Fibroblast of skin of back (primary cell): ENCODE measurements at places on chromosomes 6 and 20.

DNA sequence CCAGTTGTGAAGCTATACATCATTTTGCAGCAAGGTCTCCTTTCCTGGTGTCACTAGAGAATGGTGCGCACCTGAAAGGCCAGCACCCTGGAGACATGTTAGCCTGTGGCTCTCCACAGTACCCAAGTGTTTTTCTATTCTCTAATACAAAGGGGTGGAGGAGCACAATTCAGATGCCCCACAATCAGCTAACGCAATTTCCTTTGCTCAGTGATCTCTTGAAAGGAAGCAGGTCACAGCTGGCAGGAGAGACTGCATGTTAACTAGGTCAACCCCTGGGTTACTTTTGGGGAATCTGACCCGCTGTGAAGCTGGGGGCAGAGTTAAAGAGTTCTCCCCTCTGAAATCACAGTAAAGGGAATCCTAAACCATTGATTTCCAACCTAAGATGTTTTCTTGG is 92.5 kb downstream of the B3GAT2 start:
- no peak for DNase-seq

GRCh38 chr6:167401525-167402194 is 76.8 kb downstream of the TTLL2 start:
- DNase-seq: no peak

DNA sequence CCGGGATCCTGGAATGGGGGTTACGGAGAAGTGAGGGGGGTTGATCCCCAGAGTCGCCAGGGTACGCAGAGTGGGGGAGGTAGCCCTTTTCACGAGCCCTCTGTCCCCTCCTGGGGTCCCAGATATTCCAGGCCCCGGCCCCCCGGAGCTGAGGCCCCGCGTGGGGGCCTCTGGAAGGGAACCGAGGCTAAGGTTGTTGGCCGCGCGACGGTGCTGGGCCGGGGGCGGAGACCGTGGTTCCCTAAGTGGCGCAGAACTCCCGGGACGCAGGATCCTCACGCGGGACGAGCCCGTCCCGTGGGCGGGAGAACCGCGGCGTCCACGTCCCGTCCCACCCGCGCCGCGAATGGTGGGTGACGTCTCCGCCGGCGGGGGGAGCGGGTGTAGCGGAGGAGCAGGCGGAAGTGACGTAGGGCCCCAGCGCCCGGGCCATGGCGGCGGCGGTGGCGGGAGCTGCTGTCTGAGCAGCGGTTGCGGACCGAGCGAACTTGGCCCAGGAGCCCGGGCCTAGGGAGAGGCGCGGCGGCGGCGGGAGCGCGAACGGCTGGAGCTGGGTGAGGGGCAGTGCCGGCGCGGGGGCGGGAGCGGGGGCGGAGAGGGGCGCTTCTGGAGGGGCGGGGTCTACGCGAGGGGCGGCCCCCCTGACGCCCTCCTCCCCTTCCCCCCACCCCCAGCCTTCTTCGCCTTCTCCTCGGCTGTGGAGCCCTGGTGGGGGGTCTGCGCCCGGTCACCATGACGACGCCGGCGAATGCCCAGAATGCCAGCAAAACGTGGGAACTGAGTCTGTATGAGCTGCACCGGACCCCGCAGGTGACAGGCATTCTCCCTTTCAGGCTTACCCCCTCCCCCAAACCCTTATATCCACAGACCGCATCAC is at the start of gene RING1:
Gene RING1, plus strand, starts transcription at position 410 of the 877 bp plus-strand sequence. Its CDS starts 323 bp downstream, at position 733.
- DNase-seq: peak; percentile 74

- DNase-seq: no peak
These were observed 527 bp upstream of the DOK5 start for GRCh38 chr20:54474866-54475265.

- peak; percentile 14 for DNase-seq
These were observed 19.5 kb downstream of the KCNQ2 start for GRCh38 chr20:63452821-63453523.

GRCh38 chr6:5305968-5306626 is 44.8 kb downstream of the FARS2 start:
- peak; percentile 67 for DNase-seq

DNA sequence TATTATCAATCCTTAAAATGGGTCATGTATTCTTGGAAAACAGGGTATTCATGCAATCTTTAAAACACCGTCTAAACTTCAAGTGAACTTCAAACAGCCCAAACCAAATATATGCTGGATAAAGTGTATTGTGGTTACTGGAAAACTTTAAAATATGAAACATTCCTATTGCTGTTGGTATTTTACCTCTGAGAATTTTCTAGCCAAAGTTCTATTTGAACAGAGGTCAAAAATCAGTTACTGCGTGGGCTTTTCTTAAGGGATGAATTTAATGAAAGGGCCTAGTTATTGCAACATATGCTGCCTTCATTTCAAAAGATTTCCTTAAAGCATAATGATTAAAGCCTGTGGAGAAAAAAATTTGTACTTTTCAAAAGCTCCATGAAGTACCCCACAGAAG is 436.0 kb downstream of the PLCB1 start:
- DNase-seq: no peak

DNA sequence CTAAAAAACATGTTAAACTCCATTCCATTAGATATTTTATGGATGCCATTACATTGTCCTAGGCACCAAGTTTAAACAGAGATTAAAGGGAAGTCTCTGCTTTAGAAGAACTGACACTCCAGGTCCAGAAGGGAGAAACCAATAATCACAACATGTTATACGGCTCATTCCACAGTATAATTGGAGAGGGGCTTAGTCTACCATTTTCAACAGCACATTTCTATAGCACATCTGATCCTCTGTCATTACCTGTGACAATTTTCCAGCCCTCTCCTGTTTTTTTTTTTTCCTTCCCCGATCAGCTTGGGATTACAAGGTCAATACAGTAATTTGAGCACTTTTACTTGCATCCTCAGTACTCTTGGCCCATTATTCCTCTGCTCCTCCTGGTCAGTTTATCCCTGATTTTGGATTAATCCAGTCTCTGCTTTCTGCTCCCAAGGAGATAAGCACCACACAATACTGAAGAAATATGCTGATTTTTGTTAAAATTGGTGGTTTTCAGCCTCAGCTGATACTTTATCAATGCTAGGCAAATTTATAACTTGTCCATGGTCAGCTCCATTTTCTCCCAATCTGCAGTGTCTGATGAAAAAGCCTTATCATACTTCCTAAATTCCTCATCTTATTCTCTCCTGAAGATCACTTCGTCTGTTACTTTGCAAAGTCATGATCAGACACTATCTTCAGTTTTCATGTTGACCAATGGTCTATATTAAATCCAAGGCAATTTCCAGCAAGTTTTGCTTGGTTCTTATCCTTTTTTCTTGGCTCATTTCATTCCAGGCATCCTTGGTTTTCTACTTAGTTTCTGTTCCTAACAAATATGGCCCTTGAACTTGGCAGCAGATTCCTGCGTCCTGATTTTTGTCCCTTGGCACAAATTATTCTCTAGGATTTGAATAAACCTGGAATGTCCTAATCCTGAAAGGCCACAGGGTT is 30.8 kb upstream of the SYNCRIP start:
- DNase-seq: no peak

DNA sequence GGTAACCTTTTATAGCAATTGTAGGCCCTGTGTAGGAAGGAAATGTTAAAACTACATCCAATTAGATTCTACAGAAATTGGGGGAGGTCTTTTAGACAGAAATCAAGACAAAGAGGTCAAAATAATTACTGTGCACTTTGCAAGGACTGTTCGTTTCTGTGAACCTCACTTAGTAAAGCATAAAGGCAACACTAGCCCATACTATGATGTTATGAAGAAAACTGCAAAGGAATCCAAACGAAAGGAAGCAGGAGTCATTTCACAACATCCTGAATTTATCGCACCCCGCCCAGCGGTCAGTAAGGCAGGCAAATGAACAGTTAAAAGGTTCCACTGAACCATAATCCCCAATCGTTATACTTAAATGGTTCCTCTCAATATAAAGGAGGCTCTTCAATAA is 429.5 kb upstream of the ARID1B start:
- DNase-seq: no peak

DNA sequence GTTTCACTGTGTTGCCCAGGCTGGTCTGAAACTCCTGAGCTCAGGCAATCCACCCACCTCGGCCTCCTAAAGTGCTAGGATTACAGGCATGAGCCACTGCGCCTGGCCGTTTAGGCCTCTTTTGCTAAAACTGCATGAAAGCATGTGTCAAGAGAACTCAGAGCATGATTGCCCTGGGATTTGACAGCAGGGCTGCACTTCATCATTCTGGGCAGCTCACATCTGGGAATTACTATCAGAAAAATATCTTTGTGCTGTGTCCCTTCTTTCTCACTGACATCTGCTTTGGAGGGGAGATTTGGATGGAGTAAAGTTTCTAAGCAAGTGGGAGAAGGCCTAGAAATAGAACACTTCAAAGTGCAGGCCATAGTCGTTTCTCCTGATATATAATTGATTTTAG is 59.6 kb upstream of the EIF2S2 start:
- DNase-seq: no peak

- DNase-seq: peak; percentile 81
These were observed 70.8 kb upstream of the AHI1 start for GRCh38 chr6:135568379-135568778.

DNA sequence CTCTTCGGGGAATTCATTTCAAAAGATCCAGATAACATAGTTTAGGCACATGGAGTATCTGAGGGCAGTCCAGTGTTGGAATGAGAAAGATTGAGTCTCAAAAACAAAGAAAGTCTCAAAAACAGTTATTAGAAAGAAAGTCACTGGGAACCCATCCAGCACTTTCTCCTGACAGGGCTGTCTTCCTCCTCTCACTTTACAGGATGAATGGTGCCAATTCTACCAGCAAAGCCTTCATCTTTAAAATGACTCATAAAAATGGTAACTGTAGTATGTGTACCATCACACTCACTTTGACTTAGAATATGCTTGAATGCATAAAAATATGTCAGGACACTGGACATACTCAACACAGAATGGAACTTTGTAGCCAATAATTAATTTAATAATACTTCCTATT is 71.3 kb downstream of the SLC22A3 start:
- no peak for DNase-seq

DNA sequence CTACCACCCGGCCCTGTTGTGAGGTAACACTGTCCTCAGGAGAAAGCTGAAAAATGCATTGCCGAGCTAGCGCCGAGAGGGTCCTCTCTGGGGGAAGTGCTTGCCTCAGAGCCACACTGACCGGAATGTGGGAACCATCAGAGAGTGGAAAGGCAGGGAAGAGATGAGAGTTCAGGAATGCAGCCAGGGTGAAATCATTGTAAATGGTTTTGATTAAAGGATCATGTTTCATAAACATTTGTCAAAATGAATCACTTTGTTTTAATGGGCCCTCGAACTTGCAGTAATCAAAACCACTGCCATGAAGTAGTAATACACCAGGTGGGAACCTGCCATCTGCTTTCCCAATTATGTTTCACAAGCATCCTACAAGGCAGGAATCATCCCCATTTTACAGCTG is 16.9 kb upstream of the IL17F start:
- peak; percentile 71 for DNase-seq

- no peak for DNase-seq
These were observed 119.8 kb upstream of the PHACTR1 start for GRCh38 chr6:12596731-12597130.

DNA sequence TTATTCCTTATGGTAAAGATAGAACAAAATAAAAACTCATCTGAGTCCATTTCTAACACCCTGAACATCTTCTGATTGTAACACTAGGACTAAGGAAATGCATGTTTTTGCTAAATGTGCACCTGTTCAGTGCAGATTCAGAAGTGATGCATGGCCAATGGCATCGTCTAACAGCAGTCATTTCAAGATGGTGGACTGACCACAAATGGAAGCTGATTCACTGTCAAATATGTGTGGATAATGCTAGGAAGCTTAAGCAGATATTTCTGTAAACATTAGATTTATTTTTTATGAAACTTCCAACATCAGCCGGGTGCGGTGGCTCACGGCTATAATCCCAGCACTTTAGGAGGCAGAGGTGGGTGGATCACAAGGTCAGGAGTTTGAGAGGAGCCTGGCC is 394.8 kb downstream of the SAMD5 start:
- no peak for DNase-seq

- DNase-seq: no peak
These were observed 2.1 kb downstream of the B3GAT2 start for GRCh38 chr6:70954750-70955149.

DNA sequence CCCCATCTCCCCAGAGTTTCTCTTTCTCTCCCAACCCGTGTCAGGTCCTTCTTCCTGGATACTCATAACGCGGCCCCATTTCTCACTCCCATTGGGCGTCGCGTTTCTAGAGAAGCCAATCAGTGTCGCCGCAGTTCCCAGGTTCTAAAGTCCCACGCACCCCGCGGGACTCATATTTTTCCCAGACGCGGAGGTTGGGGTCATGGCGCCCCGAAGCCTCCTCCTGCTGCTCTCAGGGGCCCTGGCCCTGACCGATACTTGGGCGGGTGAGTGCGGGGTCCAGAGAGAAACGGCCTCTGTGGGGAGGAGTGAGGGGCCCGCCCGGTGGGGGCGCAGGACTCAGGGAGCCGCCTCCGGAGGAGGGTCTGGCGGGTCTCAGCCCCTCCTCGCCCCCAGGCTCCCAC is at the start of gene HLA-F:
Gene HLA-F, plus strand, starts transcription at position 173 of the 404 bp plus-strand sequence. Its CDS starts 30 bp downstream, at position 203.
- DNase-seq: peak; percentile 74
